ENCODE measurements at places on chromosomes 12 and 14. TPM values are rescaled to one million over a fixed set of nuclear protein-coding genes. Genes with fewer than 3 reads are reported as not detected.

Gene CABP1
- total RNA-seq, result 10.7 TPM

Gene ANAPC5
- total RNA-seq, result 116 TPM

Gene CCDC184
- 1.5 TPM for total RNA-seq

Gene SOAT2
- total RNA-seq, result not detected

Gene VTI1B
- 123 TPM for total RNA-seq

Gene CPM
- 0.66 TPM for total RNA-seq

GRCh38 chr14:93736378-93737014, 51.8 kb downstream of the PRIMA1 start:
- H3K36me3 ChIP-seq, result no peaks in the 10 kb centered on the region
- H3K27ac ChIP-seq, result no peak overlapping the region
- peaks cover 6% of the 10 kb centered on the region for H3K4me1 ChIP-seq
- peak; percentile 58 for DNase-seq
- no peak overlapping the region for H3K4me3 ChIP-seq
- H3K27me3 ChIP-seq, result no peaks in the 10 kb centered on the region

DNA sequence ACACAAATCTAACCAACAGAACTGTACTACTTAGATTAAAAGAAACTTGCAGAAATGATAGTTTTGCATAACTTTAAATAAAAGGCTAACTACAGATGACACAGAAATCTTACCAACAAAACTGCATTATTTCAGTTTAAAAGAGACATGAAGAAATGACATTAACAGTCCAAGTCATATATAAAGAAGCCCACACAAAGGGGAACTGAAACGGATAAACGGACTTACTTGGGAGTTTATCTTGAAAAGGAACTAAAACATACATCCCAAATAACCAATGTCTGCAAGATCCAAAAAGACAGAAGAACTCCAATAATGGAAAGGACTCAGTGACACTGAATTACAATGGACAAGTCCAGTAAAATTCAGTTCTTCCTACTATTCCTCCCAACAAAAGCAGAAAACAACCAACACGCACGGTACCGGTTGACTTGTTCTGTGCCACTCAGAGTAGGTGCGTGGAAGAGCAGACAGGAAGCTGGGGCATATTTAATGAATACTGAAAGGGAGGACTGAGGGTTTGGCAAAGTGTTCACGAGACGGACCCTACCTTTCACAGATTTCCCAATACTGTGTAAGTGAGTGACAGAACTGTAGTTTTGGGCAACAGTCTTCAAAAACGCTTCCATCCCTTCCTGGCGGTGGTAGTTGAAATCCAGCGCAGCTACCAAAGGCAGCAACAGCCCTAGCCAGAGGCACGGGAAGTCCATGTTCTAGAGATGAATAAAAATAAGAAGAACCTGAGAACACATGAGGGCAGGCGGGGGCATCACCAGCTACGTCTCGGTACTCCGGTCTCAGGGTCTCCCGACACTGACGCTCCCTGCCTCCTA, 627 bp downstream of the CPM start:
- H3K27ac ChIP-seq, result no peak overlapping the region
- no peaks in the 10 kb centered on the region for H3K36me3 ChIP-seq
- peak overlapping the region; percentile 73 for H3K4me3 ChIP-seq
- H3K4me1 ChIP-seq, result peaks cover 12% of the 10 kb centered on the region
- DNase-seq, result no peak
- H3K27me3 ChIP-seq, result peaks cover 59% of the 10 kb centered on the region

DNA sequence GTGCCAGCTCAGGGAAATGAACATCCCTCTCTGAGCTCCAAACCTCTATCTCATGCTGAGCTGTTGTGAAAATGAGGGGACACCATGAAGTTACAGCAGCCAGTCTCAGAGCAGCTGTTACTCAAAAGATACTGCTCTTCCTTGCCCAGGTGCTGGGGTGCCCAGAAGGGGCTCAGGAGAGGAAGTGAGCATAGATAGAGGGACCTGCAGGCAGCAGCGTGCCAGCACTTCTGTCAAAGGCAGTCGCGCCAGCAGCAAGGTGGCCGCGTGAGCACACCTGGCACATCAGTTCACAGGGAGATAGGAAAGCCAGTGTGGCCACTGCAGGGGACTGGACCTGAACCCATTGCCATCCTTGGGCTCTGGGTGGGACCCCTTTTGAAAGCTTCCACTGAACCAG, 27.8 kb downstream of the C14orf132 start:
- peaks cover 2% of the 10 kb centered on the region for H3K4me1 ChIP-seq
- no peak for DNase-seq
- no peak overlapping the region for H3K4me3 ChIP-seq
- H3K27me3 ChIP-seq, result no peaks in the 10 kb centered on the region

DNA sequence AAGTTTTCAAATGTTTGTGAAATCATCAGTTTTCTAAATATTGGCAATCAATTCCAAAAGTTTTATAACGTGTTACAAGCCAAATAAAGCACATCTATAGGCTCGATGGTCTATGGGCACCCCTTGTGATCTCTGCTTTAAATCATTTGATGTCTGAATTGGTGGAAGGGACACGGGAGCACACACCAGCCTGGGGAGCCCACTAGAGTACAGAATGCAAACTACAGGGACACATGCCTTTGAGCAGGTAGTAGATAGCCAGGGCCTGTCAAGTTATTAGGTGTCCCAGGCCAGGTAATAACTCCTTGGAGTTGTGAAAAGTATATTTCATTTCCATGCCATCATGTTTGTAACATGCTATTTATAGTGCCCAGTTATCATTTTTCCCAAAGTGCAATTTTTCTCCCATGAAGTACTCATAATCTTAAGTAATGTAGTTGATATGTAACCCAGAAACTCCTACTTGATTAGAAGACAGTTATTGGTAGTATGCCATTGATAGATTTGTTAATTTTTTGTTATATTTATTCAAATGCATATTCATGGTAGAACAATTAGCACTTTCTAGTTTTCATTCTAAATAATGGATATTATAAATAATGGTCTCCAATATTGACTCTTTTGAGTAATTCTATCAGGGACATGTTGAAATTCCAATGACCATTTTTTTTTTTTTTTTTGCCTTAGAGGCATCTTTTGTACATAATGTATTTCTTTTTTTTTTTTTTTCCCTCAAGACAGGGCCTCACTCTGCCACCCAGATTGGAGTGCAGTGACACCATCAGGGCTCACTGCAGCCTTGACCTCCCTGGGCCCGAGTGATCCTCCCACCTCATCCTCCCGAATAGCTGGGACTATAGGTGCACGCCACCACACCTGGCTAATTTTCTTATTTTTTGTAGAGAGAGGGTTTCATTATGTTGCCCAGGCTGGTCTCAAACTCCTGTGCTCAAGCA, 96.9 kb upstream of the FGD4 start:
- H3K27me3 ChIP-seq, result no peaks in the 10 kb centered on the region
- no peak overlapping the region for H3K4me3 ChIP-seq
- H3K36me3 ChIP-seq, result peaks cover 12% of the 10 kb centered on the region
- 0 out of 2 replicates have a peak, but pooled peaks cover 1% of the 10 kb centered on the region for H3K4me1 ChIP-seq

- no peaks in the 10 kb centered on the region for H3K27me3 ChIP-seq
- no peak for DNase-seq
- no peak overlapping the region for H3K4me3 ChIP-seq
- no peaks in the 10 kb centered on the region for H3K4me1 ChIP-seq
- peaks cover 4% of the 10 kb centered on the region for H3K36me3 ChIP-seq
Observed at GRCh38 chr14:73680821-73681220, 33.4 kb downstream of the PNMA1 start.

DNA sequence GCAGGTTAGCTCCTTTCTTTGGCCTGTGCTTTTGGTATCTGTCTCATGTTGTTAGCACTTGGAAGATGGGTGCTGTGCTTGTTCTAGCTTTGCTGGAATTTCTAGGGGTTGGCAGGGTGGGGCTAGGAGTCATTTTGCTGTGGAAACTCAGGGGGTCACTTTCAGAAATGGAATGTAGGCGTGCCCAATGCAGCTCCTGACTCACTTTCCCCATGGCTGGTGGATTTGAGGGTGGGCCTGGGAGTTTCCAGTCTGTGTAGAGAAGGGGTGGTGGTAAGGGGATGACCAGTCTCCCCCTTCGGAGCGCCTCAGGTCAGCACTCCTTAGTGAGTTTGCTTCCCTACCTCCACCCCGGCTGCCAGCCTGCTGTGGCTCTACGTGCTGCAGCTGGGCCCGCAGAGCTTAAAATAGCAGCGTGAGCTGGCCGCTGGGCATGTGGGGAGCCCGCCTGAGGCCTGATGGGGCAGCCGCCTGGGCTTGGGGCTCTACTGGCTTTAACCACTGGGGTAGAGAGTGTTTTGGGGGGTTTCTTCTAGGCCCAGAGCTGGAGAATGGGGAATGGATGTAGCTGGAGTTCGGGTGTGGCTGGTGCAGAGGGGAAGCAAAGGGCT, 108.2 kb downstream of the TSPAN9 start:
- no peaks in the 10 kb centered on the region for H3K27me3 ChIP-seq
- H3K4me1 ChIP-seq, result peaks cover 28% of the 10 kb centered on the region
- DNase-seq, result no peak

DNA sequence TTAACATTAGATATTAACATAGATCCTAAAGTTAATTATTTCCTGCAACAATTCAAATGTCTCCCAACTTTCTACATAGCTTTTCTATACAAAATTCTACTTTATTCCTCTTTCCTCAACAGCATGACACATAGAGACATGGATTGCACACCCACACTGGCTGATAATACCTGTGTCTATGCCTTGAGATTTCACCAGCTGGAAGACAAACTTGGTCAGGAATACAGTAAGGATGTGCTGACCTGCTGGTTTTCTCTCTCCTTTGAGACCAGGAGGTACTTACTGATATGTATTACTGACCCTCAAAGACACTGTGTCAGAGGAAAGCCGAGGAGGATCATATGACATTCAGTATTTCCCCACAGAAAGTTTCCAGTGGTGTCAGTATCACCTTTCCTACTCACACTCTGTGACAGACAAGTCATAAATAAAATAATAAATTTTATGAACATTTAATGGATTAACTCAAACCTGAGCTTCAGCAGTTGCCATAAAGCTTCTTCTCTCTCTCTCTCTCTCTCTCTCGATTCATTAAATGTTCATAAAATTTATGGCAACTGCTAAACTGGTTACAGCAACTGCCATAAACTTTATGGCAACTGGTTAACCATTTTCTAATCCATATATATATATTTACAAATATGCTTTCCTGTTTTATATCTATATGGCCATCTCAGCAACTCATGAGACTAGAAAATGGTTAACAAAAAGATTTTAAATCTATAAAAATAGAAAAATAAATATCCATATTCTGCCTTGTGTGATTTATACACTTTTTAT, 22.7 kb downstream of the EIF2S3B start:
- DNase-seq, result no peak
- H3K27ac ChIP-seq, result no peak overlapping the region
- H3K4me1 ChIP-seq, result no peaks in the 10 kb centered on the region
- no peaks in the 10 kb centered on the region for H3K36me3 ChIP-seq
- no peaks in the 10 kb centered on the region for H3K27me3 ChIP-seq

GRCh38 chr12:67070604-67071003, 198.6 kb upstream of the CAND1 start:
- H3K27ac ChIP-seq, result no peak overlapping the region
- H3K36me3 ChIP-seq, result no peaks in the 10 kb centered on the region

GRCh38 chr12:95582230-95583058, 31.2 kb upstream of the USP44 start:
- H3K27ac ChIP-seq, result no peak overlapping the region
- no peak for DNase-seq
- no peaks in the 10 kb centered on the region for H3K27me3 ChIP-seq
- H3K4me1 ChIP-seq, result peaks cover 4% of the 10 kb centered on the region

DNA sequence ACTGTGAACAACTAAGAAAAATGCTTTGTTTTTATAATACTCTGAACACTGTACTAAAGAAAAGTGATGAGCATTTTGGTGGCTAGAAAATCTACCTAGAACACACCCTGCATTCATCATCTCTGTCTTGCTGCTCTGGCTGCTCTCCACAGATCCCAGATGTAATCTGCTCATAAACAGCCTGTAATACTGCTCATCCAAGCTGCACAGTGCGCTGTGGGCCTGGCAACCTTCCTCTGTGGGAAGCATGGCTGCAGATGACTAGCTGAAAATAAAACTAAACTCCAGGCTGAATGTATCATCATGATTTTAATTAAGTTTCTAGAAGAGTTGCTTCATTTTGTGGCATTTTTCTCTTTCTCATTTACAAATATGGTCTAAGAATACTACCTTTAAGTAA, 200.7 kb downstream of the SLC2A13 start:
- H3K4me1 ChIP-seq, result peaks cover 3% of the 10 kb centered on the region
- no peaks in the 10 kb centered on the region for H3K36me3 ChIP-seq
- H3K27ac ChIP-seq, result no peak overlapping the region
- no peak for DNase-seq
- no peaks in the 10 kb centered on the region for H3K27me3 ChIP-seq

GRCh38 chr12:113315358-113315757, 19.6 kb downstream of the SLC8B1 start:
- no peak for DNase-seq
- H3K27ac ChIP-seq, result no peak overlapping the region
- no peaks in the 10 kb centered on the region for H3K4me1 ChIP-seq
- peaks cover 21% of the 10 kb centered on the region for H3K36me3 ChIP-seq
- H3K4me3 ChIP-seq, result no peak overlapping the region
- H3K27me3 ChIP-seq, result no peaks in the 10 kb centered on the region

GRCh38 chr12:185576-185955, 28.4 kb downstream of the SLC6A12 start:
- 0 out of 2 replicates have a peak, but pooled peaks cover 3% of the 10 kb centered on the region for H3K36me3 ChIP-seq
- no peak overlapping the region for H3K4me3 ChIP-seq
- H3K27me3 ChIP-seq, result peaks cover 37% of the 10 kb centered on the region
- no peak overlapping the region for H3K27ac ChIP-seq
- H3K4me1 ChIP-seq, result no peaks in the 10 kb centered on the region

All from WTC11 (cell line).